Caco-2 (cell line): ENCODE measurements at places on chromosomes 16 and 17. TPM values are rescaled to one million over a fixed set of nuclear protein-coding genes. Genes with fewer than 3 reads are reported as not detected.

TMEM204 gene
- not detected in 2 replicates for total RNA-seq

DNA sequence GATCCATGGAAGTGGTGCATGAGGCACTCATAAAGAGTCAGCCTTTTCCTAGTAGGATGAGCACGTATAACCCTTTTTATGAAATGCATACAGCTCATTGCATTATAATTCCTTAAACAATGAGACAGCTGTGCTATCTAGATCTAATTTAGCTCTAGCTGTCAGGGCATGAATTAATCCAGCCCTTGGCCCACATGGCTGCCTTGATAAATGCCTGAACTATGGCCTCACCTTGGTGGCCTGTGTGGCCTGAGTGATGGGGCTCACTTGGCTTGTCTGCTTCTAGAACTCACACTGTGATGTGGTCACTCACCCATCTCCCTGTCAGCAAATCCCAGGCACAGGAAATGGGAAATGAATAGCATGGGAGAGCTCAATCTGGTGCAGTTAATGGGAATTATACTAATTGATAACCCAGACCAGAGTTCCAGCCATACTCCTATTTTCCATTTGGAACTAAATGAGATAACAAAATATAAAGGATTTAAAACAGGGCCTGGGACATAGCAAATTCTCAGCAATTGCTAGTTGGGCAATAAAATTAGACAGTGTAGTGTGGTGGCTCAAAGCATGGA lies 153.6 kb downstream of the HS3ST2 start:
- no peak for DNase-seq

- no peak for DNase-seq
Observed at GRCh38 chr17:72380120-72380519, 259.3 kb downstream of the SOX9 start.

GRCh38 chr16:75053791-75054555 lies 55.1 kb downstream of the ZNRF1 start:
- DNase-seq, result no peak

DNA sequence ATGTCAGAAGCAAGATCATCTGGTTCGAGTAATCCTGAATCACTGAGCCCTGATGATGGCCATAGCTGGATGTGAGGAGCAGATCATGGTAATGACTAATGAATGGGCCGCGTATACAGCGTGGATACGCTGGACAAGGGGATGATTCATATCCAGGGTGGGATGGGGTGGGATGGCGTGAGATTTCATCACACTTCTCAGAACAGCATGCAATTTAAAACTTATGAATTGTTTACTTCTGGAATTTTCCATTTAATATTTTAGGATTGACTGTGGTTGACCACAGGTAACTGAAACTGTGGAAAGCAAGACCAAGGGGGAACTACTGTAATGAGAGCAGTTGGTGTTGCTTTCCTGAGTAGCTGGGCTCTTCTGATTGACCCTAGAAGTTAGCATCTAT lies 225.5 kb downstream of the STX8 start:
- DNase-seq, result no peak

KIF18B gene
- 63.6 and 68.4 TPM in 2 replicates for total RNA-seq

- no peak for DNase-seq
Observed at GRCh38 chr16:67397036-67397801, 3.9 kb upstream of the TPPP3 start.

GRCh38 chr16:11327277-11328171 lies 17.7 kb upstream of the RMI2 start:
- no peak for DNase-seq

DNA sequence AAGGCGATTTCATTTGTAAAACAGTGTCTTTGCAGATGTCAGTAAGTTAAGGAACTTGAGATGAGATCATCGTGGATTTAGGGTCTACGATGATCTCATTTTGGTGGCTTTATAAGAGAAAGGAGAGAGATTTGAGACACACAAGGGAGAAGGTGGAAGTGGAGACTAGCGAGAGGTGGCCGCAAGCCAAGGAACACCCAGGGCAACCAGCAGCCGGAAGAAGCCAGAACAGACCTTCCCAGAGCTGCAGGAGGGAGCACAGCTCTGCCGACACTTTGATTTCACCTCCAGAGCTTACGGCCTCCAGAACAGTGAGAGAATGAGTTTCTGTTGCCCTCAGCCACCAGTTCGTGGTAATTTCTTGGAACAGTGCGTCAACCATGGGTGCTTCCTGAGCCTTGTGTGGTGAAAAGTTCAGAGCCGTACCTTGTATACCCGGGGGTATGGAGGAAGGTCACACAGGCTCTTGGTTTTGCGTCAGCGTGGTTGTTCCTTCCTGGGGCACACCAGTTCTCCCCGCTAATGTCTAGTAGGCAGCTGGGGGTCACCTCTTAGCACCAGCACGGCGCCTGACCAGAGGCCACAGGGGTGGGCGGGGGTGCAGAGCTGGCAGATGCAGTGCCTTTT lies 12.9 kb upstream of the SEC14L1 start:
- DNase-seq, result no peak

GRCh38 chr17:19877364-19877945 lies 9.7 kb upstream of the ULK2 start:
- no peak for DNase-seq

DNA sequence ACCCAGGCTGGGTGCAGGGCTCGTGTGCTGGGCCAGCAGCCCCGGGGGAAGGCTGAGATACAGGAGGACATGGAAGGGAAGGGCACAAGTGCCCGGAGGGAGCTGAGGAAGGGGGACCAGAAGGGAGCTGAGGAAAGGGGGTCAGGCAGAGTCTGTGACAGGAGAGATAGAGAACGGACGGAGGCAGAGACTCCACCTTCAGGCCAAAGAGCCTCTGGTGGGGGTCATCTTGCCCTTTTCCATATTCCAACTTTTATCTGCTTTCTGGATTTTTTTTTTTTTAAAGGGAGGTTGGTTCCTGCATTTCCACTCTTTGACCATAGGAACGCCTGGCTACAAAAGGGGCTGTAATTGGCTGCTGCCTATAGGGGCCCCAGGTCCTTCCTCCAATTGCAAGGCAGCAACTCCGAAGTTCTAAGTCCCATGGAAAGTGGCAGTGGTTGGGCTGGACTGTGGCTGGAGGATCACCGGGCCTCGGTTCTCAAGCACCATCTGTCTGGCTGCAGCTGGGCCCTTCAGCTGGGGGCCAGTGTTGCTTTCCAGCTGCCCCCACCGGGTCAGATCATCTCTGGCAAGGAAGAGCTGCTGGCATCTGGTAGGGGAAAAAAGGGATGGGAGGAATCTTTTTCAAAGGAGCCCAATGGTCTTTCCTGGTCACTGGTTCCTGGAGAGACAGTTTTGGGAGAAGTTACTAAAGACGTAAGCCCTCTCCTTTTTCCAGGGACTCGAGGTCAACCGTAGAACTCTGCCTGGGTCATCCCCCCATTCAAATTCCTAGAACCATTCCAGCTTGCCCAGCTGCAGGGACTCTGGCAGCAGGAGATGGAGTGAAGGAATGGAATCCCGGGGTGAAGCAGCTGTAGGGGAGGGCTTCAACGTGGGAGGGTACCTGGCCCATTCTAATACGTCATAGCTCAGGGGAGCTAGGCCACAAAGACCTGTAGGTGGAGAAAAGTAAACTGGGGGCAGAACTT lies 13.1 kb upstream of the MRPS23 start:
- DNase-seq, result no peak

DNA sequence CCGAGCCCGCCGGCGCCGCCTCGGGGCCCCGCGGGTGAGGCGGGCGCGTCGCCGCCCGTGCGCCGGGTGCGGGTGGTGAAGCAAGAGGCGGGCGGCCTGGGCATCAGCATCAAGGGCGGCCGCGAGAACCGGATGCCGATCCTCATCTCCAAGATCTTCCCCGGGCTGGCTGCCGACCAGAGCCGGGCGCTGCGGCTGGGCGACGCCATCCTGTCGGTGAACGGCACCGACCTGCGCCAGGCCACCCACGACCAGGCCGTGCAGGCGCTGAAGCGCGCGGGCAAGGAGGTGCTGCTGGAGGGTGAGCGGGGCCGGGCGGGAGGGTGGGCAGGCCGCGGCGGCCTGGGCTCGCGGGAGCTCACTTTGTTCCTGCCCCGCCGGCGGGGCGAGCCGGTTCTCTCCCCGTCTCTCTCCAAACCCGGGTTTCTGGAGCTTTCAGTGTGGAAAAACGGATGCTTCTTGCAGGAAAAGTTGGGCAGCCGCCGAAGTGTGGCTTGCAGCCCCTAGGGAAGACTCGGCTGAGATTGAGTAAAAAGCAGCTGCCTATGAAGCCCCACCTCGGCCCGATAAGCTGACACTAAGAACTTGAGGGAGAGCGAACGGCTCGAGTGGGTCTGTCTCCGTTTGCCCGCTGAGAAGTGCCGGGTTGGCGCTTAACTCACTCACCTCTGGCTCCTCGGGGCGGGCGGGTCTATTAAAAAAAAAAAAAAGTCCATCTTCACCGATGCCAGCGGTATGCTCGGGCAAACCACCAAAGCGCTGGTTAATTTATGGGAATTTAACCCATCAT lies 677 bp downstream of the SNTB2 start:
- DNase-seq, result no peak

- peak; percentile 69 for DNase-seq
Observed at GRCh38 chr16:88633684-88634140, 4.7 kb upstream of the IL17C start.

DNA sequence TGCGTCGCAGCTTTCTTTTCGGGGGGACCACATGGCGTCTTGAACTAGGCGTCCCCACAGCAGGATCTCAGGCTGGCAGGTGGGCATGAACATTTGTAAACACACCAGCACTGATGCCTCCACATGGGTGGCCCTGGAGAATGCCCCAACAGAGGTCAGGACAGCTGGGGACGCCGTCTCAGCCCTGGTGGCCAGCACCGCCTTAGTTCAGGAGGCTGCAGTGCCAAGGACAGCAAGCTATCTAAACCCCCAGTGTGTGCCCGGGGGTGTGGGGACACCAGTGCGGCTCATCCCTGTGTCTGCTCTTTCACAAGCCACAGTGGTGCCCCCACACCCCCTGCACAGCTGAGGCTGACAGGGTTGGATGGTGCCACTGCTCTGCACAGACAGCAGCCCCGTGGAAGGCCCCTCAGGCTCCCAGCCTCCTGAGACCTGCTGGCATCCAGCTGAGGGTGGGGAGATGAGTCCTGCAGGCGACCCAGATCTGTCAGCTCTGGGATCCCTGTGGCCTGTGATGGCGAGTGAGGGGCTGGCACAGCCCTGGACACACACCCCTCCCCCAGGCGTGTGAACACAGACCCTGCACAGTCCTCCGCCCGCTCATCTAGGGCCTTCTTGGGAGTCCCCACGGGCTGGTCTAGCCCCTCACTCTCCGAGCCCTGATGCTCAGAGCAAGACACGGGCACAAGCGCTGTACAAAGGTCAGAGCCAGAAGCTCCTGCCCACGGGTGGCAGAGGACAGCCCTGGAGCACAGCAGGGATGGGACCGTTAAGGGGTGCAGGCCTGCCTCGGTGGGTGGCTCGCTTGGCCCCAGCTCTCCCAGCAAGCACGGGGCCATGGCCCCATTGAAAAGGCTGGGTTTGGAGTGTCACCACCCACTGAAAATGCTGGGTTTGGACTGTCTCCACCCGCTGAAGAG lies 10.7 kb downstream of the FSCN2 start:
- no peak for DNase-seq
